SK-N-SH (cell line): ENCODE measurements at places on chromosomes 5 and 9.

DNA sequence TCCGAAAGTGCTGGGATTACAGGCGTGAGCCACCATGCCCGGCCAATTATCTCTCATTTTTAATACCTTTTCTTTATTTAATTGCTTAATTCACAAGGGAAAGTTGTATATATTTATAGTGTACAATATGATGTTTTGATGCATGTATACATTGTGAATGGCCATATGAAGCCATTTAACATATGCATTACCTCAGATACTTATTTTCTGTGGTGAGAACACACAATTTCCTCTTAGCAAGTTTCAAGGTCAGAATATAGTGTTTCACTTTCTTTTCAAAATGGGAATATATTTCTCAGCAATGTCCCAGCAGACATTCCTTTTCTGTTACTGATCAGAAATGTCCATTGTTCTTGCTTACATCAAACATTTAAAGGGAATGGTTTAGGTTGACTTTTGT is 1596.3 kb downstream of the MAT2B start:
- no peaks in the 10 kb centered on the region for H3K27me3 ChIP-seq
- no peak overlapping the region for H3K27ac ChIP-seq
- no peak for DNase-seq
- H3K4me3 ChIP-seq, result no peak overlapping the region

- H3K4me1 ChIP-seq, result peaks cover 13% of the 10 kb centered on the region
- no peak overlapping the region for H3K4me3 ChIP-seq
- H3K27ac ChIP-seq, result no peak overlapping the region
- no peak for DNase-seq
- 0 out of 2 replicates have a peak, but pooled peaks cover 5% of the 10 kb centered on the region for H3K27me3 ChIP-seq
- H3K36me3 ChIP-seq, result no peaks in the 10 kb centered on the region
Measured at GRCh38 chr5:66358741-66359140, 214.6 kb downstream of the SREK1 start.

DNA sequence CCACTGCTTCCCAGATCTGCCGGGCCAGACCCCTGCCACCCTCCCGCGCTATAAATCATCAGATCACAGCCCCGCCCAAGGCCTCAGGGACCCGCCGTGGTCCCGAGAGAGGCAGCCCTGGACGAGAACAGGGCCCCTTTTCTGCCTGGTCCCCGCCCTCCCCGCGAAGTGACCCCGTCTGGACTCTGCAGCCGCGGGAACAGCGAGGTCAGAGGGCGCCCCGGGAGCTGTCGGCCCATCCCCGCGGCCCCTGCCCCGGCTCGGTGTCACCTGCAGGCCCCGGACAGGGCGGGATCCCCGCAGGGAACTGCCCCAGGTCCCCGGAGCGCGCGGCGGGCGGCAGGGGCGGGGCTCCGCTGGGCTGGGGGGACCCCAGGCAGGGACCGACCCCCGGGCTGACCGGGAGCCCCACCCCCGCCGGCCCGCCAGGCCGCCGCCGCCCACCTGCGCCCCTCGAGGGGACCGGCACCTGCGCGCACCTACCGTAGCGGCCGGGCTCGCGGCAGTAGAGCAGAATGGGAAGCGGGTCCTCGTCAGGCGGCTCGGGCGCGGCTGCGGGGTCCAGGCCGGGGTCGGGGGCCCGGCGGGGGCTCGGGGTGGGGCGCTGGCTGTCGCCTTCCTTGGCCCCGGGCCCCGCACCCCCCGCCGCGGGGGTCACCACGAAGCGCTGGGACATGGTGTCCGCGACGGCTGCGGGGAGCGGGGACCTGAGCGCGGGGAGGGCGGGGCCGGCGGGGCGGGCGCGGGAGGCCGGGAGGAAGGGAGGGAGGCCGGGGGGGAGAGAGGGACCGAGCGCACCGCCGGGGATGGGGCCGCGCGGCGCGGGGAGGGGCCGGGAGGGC is 43.5 kb upstream of the SLC12A7 start:
- peaks cover 12% of the 10 kb centered on the region for H3K27me3 ChIP-seq
- DNase-seq, result peak; percentile 68
- no peaks in the 10 kb centered on the region for H3K4me1 ChIP-seq
- no peak overlapping the region for H3K27ac ChIP-seq

GRCh38 chr9:97136421-97136820 is 97.5 kb upstream of the CTSV start:
- no peaks in the 10 kb centered on the region for H3K36me3 ChIP-seq
- no peak overlapping the region for H3K4me3 ChIP-seq
- H3K27me3 ChIP-seq, result no peaks in the 10 kb centered on the region
- no peak overlapping the region for H3K27ac ChIP-seq
- H3K4me1 ChIP-seq, result no peaks in the 10 kb centered on the region

- H3K4me1 ChIP-seq, result peaks cover 10% of the 10 kb centered on the region; the same call in 1 of the 2 replicates
- no peaks in the 10 kb centered on the region for H3K27me3 ChIP-seq
- DNase-seq, result no peak
- H3K36me3 ChIP-seq, result no peaks in the 10 kb centered on the region
- H3K4me3 ChIP-seq, result no peak overlapping the region
Measured at GRCh38 chr9:86562691-86563090, 208.5 kb upstream of the TUT7 start.

- H3K27me3 ChIP-seq, result no peaks in the 10 kb centered on the region
- DNase-seq, result no peak
- H3K4me3 ChIP-seq, result peak overlapping the region; percentile 94
Measured at GRCh38 chr5:55160493-55161209, 680 bp downstream of the GPX8 start.

DNA sequence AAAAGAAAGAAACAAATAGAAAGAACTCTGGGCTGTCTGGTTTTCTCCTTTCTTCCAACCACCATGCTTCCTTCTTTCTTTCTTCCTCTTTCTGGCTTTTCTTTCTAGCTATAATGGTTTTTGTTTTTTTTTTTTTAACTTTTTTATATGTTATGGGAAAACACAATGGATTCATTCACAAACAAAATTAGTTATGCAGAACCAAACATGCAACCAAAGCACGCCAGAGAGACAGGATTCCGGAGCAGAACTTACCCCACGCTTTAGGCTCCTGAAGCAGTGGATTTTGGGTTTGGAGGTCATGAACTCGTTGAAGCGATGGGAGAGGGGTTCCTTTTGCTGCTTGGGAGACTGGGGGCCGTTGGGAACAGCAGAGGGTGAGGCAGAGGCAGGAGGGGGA is 88.3 kb downstream of the USP20 start:
- H3K4me3 ChIP-seq, result no peak overlapping the region
- H3K27me3 ChIP-seq, result no peaks in the 10 kb centered on the region
- H3K27ac ChIP-seq, result no peak overlapping the region
- H3K36me3 ChIP-seq, result peaks cover 24% of the 10 kb centered on the region
- DNase-seq, result no peak

DNA sequence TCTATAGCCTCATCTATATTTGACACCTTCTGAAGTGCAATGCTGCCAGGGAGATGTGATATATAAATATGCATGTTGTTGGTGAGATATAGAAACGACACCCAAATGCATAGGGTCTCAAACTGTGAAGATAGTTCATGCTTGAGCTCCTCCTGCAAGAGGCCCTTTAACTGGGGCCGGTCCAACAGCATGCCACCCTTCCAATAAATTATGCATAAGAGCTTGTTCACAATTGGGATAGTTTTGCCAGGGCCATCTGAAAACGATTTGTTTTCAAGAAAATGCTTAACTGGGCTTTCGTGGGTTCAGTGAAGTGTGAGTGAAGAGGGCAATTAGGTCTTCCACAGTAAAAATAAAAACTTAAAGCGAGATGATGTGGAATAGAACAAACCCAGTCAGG is 424.2 kb upstream of the WWC1 start:
- no peaks in the 10 kb centered on the region for H3K27me3 ChIP-seq
- H3K36me3 ChIP-seq, result no peaks in the 10 kb centered on the region
- no peaks in the 10 kb centered on the region for H3K4me1 ChIP-seq
- H3K4me3 ChIP-seq, result no peak overlapping the region

DNA sequence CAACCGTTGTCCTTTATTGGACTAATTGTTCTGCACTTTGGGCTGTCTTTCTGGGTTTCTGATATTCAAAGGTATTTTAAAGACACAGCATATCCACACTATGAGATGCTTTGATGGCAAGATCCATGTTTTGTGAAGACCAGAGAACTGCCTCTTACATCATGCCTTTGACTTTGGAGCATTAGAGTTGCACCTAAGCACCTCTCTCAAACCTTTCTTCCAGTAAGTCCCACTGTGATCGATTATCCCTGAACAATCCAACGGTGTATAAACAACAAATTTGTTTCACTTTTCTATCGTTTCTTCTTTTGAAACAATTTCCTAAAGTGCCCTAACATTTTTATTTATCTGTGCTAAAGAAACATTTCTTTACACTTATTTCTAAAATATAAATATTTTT is 144.4 kb downstream of the KCTD16 start:
- H3K36me3 ChIP-seq, result no peaks in the 10 kb centered on the region
- H3K27me3 ChIP-seq, result no peaks in the 10 kb centered on the region; the same call in 1 of the 2 replicates
- no peak for DNase-seq
- no peak overlapping the region for H3K4me3 ChIP-seq
- H3K4me1 ChIP-seq, result peaks cover 4% of the 10 kb centered on the region

DNA sequence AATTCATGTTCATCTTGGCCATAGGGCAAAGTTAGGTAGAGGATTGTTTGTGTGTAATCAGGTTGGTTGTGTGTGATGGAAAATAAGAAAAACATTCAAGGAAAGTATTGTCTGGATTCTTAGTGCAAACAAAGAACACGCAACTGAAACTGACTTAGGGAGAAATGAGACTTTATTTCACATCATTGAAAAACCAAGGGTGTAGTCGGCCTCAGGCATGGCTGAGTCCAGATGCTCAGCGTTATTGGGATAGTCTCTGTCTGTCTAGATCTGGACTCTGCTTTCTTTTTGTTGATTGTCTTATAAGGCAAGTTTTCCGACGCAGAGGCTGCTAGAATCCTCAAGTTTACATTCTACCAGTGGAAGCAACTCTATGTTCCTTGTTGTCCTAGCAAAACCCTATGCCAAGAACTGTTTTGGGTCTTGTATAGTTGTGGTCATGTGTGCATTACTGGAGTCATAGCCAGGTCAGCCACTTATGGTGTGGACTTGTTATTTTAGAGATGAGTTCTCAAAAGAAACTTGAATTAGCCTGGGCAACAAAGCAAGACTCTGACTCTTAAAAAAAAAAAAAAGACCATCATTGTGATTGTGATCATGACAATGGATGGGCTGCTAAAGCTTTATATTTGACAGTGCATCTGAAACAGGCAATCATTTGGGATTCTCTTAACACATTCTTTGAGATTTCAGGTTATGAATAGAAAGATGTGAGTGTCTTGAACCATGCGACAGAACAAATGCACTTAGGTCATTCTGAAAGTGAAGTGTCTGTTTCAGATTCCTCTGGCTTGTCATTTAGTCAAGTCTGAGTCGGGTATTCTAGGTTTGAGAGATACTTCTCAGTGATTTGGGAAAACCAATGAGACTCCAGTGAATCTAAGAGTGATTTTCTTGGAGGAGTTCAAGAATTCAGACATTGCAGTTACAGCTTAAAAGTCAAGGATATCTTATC is 82.6 kb downstream of the DOCK2 start:
- no peak for DNase-seq
- H3K36me3 ChIP-seq, result no peaks in the 10 kb centered on the region; the same call in 1 of the 2 replicates
- H3K4me1 ChIP-seq, result no peaks in the 10 kb centered on the region

GRCh38 chr5:40045429-40045828 is 620.6 kb upstream of the DAB2 start:
- H3K36me3 ChIP-seq, result no peaks in the 10 kb centered on the region
- no peaks in the 10 kb centered on the region for H3K4me1 ChIP-seq
- no peak for DNase-seq
- H3K4me3 ChIP-seq, result no peak overlapping the region
- no peaks in the 10 kb centered on the region for H3K27me3 ChIP-seq

- H3K27me3 ChIP-seq, result no peaks in the 10 kb centered on the region; the same call in 1 of the 2 replicates
- H3K4me3 ChIP-seq, result no peak overlapping the region
- H3K4me1 ChIP-seq, result no peaks in the 10 kb centered on the region
- no peaks in the 10 kb centered on the region for H3K36me3 ChIP-seq
Measured at GRCh38 chr9:74858751-74859414, 28.8 kb downstream of the TRPM6 start.

GRCh38 chr5:176529741-176530141 is 7.5 kb downstream of the RNF44 start:
- no peak for DNase-seq
- peaks cover 41% of the 10 kb centered on the region for H3K4me1 ChIP-seq
- no peak overlapping the region for H3K4me3 ChIP-seq

DNA sequence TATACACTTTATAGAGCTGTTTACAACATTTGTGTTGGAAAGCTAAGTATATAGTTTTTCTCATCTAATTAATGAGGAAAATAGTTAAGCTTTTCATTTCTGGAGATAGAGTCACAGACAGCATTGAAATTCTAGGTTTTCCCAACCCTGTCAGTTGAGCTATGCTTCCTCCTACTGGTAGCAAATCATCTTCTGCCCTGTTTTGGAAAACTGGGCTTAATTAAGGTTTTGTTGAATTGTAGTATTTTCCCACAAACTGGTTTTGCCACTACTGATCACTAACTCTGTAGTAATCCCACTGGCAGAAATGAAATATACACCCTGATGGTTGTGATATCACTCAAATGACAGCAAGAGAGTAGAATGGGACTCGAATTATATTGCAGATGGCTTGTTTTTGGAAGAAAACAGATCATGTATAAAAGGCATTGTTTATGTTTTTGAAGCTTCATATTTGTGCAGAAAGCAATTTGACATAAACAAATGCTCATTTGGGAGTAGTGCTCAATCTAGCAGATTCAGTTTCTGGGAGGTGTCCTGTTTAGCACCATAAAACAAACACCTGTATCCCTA is 46.6 kb downstream of the CD180 start:
- peaks cover 31% of the 10 kb centered on the region for H3K36me3 ChIP-seq
- no peak overlapping the region for H3K27ac ChIP-seq
- H3K4me1 ChIP-seq, result no peaks in the 10 kb centered on the region
- no peak overlapping the region for H3K4me3 ChIP-seq
- DNase-seq, result peak; percentile 43
